ENCODE measurements at places on chromosomes 5 and 9.

- no peak for DNase-seq
These were observed 386.6 kb upstream of the RPS23 start for GRCh38 chr5:82664732-82665131.

DNA sequence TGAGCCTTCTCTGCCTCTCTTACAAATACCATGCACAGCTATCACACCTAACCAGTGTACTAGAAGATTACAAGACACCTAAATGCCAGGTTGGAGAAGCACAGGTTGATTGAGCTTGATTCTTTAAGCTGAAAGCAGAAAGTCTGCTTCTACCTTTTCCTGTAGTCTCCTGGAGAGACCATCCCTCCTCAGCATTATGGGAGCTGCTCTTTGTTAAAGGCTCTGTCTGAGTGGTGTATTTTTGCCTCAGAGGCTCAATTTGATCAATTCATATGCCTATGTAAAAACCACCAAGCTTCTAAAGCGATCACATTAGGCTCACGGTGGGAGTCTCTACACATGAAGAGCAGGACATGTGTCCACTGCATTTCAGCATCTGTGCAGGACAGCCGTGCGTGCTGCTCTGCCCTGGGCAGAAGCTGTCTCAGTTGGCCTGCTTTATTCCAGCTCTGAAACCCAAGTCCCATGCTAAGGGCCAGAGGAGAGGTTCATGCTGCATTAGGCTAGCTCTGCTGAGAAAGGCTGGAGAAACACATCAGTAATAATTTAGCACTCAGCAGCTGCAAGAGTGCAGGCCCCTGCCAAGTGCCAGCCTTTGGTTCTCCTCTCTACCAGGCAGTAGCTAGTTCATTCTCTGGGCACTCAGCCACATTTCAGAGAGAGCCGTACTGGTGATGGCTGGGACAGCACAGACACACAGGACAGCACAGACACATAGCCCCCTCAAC is 41.7 kb downstream of the TMEM167A start:
- DNase-seq: no peak

GRCh38 chr5:134944630-134945029 is 23.1 kb upstream of the CATSPER3 start:
- DNase-seq: no peak

- DNase-seq: peak; percentile 34
These were observed 122.3 kb upstream of the RAI14 start for GRCh38 chr5:34533582-34534522.

GRCh38 chr9:6051511-6051950 is 36.1 kb upstream of the RANBP6 start:
- no peak for DNase-seq

- DNase-seq: peak; percentile 38
These were observed 29.0 kb downstream of the MTMR12 start for GRCh38 chr5:32283539-32284377.

GRCh38 chr5:88792144-88792840 is 90.7 kb downstream of the MEF2C start:
- no peak for DNase-seq

DNA sequence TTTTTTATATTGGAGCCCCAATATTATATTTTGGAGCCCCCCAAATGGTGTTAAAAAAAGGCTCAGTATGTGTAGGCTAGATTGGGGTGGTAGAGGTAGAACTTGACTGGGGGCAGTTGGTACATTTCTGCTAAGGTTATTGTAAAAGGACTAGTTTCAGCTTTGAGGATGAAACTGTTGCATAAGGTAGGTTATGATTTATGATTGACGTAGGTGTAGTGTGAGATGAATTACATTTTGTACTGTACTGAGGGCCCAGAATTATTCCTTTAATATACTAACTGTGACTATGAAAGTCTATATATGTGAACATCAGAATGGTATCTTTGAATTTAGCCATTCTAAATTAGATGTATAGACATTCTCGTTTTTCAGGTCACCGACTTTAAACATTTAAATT is 3.6 kb downstream of the RIC1 start:
- no peak for DNase-seq

- DNase-seq: peak; percentile 9
These were observed 98.4 kb downstream of the FBXL7 start for GRCh38 chr5:15598294-15598902.

- DNase-seq: no peak
These were observed 26.9 kb upstream of the CNOT6 start for GRCh38 chr5:180467028-180467975.

All from activated CD4-positive, alpha-beta T cell treated with anti-CD3 and anti-CD28 coated beads for 48 hours (primary cell).